Liver (tissue), 10 donors: ENCODE measurements at places on chromosomes 3 and 15. TPM values are rescaled to one million over a fixed set of nuclear protein-coding genes. Genes with fewer than 3 reads are reported as not detected.

DNA sequence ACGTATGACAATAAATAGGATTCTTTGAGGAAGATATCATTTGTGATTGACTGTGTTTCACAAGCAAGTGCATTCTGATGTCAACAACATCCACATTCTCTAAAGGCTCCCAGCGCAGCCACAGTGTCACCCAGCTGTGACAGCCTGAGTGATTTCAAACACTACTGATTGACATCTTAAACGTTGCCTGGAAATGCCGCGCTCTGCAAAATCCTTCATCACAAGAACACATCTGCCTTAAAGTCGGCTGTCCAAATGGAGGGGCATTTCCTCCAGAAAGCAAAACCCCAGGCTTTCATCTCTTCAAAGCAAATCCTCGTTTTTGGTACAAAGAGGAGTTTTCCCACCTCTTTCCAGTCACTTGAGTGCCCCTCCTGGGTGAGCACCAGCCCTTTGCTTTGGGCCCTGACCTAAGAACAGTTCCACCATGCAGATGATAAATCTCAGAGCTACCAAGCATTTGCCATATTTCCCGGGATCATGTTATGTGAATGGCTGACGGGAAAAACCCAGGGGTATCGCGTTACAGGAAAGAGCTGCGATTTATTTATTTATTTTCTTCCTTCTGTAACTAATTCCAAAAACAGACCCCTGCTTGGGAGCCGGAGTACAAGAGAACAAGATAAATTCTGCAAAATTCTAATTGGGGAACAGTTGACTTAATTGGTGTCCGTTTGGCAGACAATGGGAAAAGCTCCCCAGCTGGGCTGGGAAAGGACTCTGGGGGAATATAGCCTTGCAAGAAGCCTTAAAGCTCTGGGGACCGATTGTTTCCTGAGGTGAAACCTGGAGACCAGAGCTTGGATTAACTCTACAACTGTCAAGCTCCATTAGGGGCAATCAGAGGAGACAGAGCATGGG, 703.8 kb upstream of the NR2F2 start:
- H3K36me3 ChIP-seq: no peaks in the 10 kb centered on the region
- no peak overlapping the region for H3K4me3 ChIP-seq
- no peaks in the 10 kb centered on the region for H3K27me3 ChIP-seq
- H3K4me1 ChIP-seq: no peaks in the 10 kb centered on the region
- no peak overlapping the region for H3K27ac ChIP-seq
- no peak for DNase-seq

GRCh38 chr15:38894243-38894948, 329.8 kb upstream of the RASGRP1 start:
- DNase-seq: no peak
- no peak overlapping the region for H3K4me3 ChIP-seq

GRCh38 chr3:197333901-197334639, 35.7 kb upstream of the DLG1 start:
- H3K27ac ChIP-seq: no peak overlapping the region
- H3K36me3 ChIP-seq: no peaks in the 10 kb centered on the region
- H3K4me3 ChIP-seq: no peak overlapping the region

DNA sequence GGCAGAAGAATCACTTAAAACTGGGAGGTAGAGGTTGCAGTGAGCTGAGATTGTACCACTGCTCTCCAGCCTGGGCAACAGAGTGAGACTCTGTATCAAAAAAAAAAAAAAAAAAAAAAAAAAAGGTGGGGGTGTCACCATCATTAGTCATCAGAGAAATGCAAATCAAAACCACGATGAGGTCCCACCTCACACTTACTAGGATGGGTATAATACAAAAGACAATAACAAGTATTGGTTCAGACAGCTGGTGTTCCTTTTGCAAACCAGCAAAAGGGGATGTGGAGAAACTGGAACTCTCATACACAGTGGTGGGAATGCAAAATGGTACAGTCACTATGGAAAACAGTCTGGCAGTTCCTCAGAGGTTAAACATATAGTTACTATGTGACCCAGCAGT, 78.7 kb upstream of the TSC22D2 start:
- no peaks in the 10 kb centered on the region for H3K4me1 ChIP-seq
- no peaks in the 10 kb centered on the region for H3K36me3 ChIP-seq
- H3K4me3 ChIP-seq: no peak overlapping the region
- no peak overlapping the region for H3K27ac ChIP-seq
- H3K27me3 ChIP-seq: no peaks in the 10 kb centered on the region

GRCh38 chr15:48650931-48651330, 5.4 kb upstream of the FBN1 start:
- H3K4me3 ChIP-seq: no peak overlapping the region
- peaks cover under 1% of the 10 kb centered on the region for H3K4me1 ChIP-seq
- no peak for DNase-seq

CCDC13 gene
- 2.3 TPM for total RNA-seq

- H3K27me3 ChIP-seq: no peaks in the 10 kb centered on the region
- no peak overlapping the region for H3K27ac ChIP-seq
- H3K4me3 ChIP-seq: no peak overlapping the region
- no peak for DNase-seq
- H3K36me3 ChIP-seq: no peaks in the 10 kb centered on the region
Observed at GRCh38 chr3:191141728-191142127, 57.3 kb upstream of the OSTN start.

- no peak overlapping the region for H3K27ac ChIP-seq
- no peaks in the 10 kb centered on the region for H3K36me3 ChIP-seq
- no peaks in the 10 kb centered on the region for H3K27me3 ChIP-seq
- H3K4me1 ChIP-seq: no peaks in the 10 kb centered on the region
Observed at GRCh38 chr15:38267421-38268022, 14.9 kb downstream of the SPRED1 start.

- no peak for DNase-seq
- H3K27me3 ChIP-seq: no peaks in the 10 kb centered on the region
- no peaks in the 10 kb centered on the region for H3K36me3 ChIP-seq
Observed at GRCh38 chr3:124582196-124582595, 148.1 kb upstream of the UMPS start.

- no peak overlapping the region for H3K4me3 ChIP-seq
Observed at GRCh38 chr15:88166082-88166993, 90.2 kb downstream of the NTRK3 start.

CALML4 gene
- 8.0 TPM for total RNA-seq

GRCh38 chr3:189655617-189656016, 24.4 kb downstream of the TP63 start:
- H3K27ac ChIP-seq: no peak overlapping the region
- H3K36me3 ChIP-seq: no peaks in the 10 kb centered on the region
- H3K4me1 ChIP-seq: no peaks in the 10 kb centered on the region

GRCh38 chr3:62229908-62230307, 143.4 kb downstream of the FEZF2 start:
- H3K36me3 ChIP-seq: no peaks in the 10 kb centered on the region
- H3K27me3 ChIP-seq: no peaks in the 10 kb centered on the region
- no peak for DNase-seq
- H3K27ac ChIP-seq: no peak overlapping the region
- H3K4me1 ChIP-seq: peaks cover 2% of the 10 kb centered on the region

DCUN1D1 gene
- total RNA-seq: 30.5 TPM

- H3K36me3 ChIP-seq: no peaks in the 10 kb centered on the region
- H3K27ac ChIP-seq: no peak overlapping the region
- no peak for DNase-seq
- H3K4me3 ChIP-seq: no peak overlapping the region
- H3K4me1 ChIP-seq: no peaks in the 10 kb centered on the region
Observed at GRCh38 chr3:144429719-144430121, 458.1 kb downstream of the DIPK2A start.

EOGT gene
- 7.4 TPM for total RNA-seq

DNA sequence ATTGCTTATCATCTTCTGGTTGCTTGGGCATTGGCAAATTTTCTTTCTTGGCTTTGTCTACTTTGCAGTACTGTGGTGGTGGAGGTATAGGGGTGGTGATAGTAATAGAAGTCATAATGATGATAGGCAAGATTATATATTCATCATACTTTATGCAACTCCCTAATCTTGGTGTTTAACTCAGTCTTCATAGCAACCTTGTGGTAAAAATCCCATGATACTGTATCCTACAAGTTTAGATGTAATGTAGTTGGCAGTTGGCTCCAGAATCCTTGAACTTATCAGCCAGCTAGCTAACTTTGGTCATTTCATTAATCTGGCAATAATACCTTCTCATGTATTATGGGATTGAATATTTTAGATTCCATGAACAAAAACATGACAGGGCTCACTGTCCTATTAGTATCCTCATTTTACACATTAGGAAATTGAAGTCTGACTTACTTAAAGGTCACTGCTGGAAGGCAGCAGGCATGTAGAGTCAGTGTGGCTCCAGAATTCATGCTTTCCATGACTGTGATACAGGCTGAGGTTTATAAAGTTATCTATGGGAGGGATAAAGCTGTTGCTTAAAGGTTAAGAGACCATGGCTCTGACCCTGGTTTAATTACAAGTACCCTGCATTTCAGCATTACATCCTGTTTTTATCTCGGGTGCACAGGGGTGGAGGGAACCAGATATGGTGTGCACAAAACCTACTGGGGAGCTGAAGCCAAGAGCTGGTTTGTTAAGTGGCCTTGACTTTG, 33.3 kb downstream of the RBMS3 start:
- peaks cover 1% of the 10 kb centered on the region for H3K4me1 ChIP-seq
- DNase-seq: no peak
- H3K27ac ChIP-seq: no peak overlapping the region
- H3K27me3 ChIP-seq: no peaks in the 10 kb centered on the region
- no peaks in the 10 kb centered on the region for H3K36me3 ChIP-seq

FAM107A gene
- 0.05 TPM for total RNA-seq

GRCh38 chr15:49288391-49288790, 118.3 kb downstream of the GALK2 start:
- no peaks in the 10 kb centered on the region for H3K4me1 ChIP-seq
- no peak overlapping the region for H3K27ac ChIP-seq
- no peaks in the 10 kb centered on the region for H3K27me3 ChIP-seq
- DNase-seq: no peak

C2CD4A gene
- under 0.01 TPM for total RNA-seq

GRCh38 chr15:52397118-52397517, 101.5 kb upstream of the MYO5C start:
- no peak overlapping the region for H3K4me3 ChIP-seq
- DNase-seq: no peak
- H3K4me1 ChIP-seq: no peaks in the 10 kb centered on the region
- no peaks in the 10 kb centered on the region for H3K36me3 ChIP-seq
- no peaks in the 10 kb centered on the region for H3K27me3 ChIP-seq
- no peak overlapping the region for H3K27ac ChIP-seq

- H3K4me1 ChIP-seq: no peaks in the 10 kb centered on the region
- H3K4me3 ChIP-seq: no peak overlapping the region
- no peak overlapping the region for H3K27ac ChIP-seq
- DNase-seq: no peak
Observed at GRCh38 chr3:12752809-12753208, 6.2 kb downstream of the TMEM40 start.

GRCh38 chr15:28977377-28978010, 91.7 kb downstream of the APBA2 start:
- no peaks in the 10 kb centered on the region for H3K27me3 ChIP-seq
- no peak overlapping the region for H3K27ac ChIP-seq
- no peak overlapping the region for H3K4me3 ChIP-seq
- no peak for DNase-seq
- H3K36me3 ChIP-seq: no peaks in the 10 kb centered on the region

- H3K4me1 ChIP-seq: peaks cover 63% of the 10 kb centered on the region
- peak overlapping the region; percentile 94 for H3K27ac ChIP-seq
- H3K27me3 ChIP-seq: no peaks in the 10 kb centered on the region
- DNase-seq: no peak
- peak overlapping the region; percentile 94 for H3K4me3 ChIP-seq
Observed at GRCh38 chr15:70096215-70097062, 1.3 kb downstream of the TLE3 start.

- DNase-seq: no peak
- no peaks in the 10 kb centered on the region for H3K36me3 ChIP-seq
- no peaks in the 10 kb centered on the region for H3K4me1 ChIP-seq
- H3K4me3 ChIP-seq: no peak overlapping the region
Observed at GRCh38 chr15:36926427-36926825, 173.9 kb downstream of the MEIS2 start.

DNA sequence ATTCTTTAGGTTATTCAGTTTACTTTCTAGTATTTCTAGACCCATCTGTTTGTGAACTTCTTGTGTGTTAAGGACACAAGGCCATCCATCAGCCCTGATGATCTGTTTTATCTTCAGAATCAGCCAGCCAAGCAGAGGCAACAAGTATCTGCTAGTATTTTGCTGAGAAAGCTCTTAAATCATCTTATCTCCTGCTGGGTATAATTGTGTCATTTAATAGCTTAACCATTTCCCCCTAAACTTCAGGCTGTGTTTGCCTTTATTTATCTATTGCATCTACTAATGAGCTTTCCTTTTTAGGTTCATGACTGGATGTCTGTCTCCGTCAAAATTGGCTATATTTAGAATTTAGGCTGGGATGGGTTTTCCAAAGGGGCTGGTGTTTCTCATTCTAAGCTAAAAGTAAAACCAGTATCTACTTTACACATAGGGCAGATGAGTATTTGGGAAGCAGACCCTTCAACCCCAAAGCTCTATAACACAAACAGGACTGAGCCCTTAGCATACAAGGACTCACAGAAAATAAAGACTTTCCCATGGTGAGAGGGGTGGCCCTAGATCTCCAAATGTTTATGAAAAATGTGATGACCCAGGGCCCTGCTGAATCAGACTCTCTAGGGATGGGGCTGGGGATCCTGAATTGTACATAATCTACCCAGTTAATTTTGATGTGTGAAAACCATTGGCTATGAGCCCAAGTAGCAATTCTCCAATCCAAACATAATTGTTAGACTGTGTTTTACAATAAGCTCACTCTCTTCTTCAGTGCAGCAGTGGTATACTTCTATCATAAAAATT, 65.3 kb upstream of the PSMD6 start:
- no peaks in the 10 kb centered on the region for H3K4me1 ChIP-seq
- no peak overlapping the region for H3K27ac ChIP-seq
- DNase-seq: no peak
- H3K36me3 ChIP-seq: no peaks in the 10 kb centered on the region
- no peak overlapping the region for H3K4me3 ChIP-seq

- DNase-seq: no peak
- H3K36me3 ChIP-seq: no peaks in the 10 kb centered on the region
- no peaks in the 10 kb centered on the region for H3K4me1 ChIP-seq
Observed at GRCh38 chr3:99505646-99506269, 132.6 kb upstream of the COL8A1 start.

- H3K27me3 ChIP-seq: no peaks in the 10 kb centered on the region
- H3K4me3 ChIP-seq: no peak overlapping the region
- no peak for DNase-seq
- no peaks in the 10 kb centered on the region for H3K4me1 ChIP-seq
Observed at GRCh38 chr3:106333911-106334618, 465.3 kb upstream of the CBLB start.

DNA sequence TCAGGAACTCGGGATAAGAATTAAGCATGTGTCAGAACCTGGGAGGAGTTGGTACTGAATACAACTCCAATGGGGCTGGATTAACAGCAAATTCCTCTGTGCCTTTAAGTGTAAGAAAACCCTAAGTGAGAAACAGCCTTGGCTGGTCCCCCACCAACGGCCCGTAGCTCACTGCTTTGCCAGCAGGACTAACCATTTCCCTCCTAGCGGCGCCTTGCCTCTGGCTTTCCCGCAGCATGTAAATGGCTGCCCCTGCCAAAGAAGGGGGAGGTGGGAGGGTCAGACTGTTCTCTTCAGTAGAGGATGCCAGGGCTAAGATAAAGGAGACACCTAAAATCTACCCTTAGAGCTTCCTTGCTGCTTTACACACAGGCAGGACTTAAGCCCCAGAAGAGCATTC, 51.0 kb upstream of the SH3GL3 start:
- H3K27ac ChIP-seq: no peak overlapping the region
- H3K4me3 ChIP-seq: no peak overlapping the region
- no peaks in the 10 kb centered on the region for H3K4me1 ChIP-seq

ACTC1 gene
- 0.08 TPM for total RNA-seq

MAP1A gene
- total RNA-seq: 0.42 TPM

GRCh38 chr3:175941352-175941751, 1082.2 kb downstream of the NAALADL2 start:
- DNase-seq: no peak
- no peaks in the 10 kb centered on the region for H3K27me3 ChIP-seq
- H3K36me3 ChIP-seq: no peaks in the 10 kb centered on the region
- H3K4me3 ChIP-seq: no peak overlapping the region
